ENCODE measurements at places on chromosomes 5 and 9.

DNA sequence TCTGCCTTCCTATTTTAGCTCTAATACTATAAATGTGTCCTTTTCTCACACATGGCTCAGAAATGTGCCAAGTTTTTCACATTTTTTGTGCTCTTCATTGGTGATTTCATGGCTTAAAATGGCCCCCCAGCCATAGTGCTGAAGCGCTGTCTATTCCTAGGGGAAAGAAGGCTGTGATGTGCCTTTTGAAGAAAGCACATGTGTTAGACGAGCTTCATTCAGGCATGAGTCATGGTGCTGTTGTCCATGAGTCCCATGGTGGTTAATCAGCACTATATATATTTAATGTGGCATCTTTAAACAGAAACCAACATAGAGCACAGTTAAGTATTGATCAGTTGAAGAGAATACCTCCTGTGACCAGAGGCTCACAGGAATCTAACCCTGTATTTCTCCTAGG is 55.8 kb downstream of the PDE8B start:
- DNase-seq = no peak

- no peak for DNase-seq
These were observed 289.3 kb downstream of the ARHGEF28 start for GRCh38 chr5:73915345-73915744.

DNA sequence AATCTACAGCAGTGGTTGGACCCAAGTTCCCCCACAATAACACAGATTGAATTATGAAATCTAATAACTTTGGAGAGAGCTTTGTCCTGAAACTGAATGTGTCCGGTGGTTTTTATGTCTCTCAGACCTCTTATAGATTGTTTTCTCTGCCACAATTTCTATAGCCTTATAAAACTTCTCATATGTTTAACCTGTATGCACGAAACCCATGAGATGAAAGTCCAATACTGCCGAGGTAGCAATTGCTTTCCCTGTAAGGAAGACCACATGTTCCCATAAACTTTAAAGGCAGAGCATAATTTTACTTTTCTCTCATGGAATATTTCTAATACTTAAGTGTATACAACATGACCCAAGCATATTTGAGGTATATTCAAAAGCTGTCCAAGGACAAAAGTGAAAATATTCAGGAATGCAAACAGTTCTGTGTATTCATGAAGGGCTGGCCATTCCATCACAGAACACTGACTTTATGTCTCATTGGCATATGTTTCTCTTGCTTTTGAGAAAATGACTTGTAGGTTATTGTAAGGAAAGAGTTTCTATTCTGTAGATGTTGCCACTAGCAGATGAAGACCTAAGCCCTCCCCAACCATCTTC is 94.4 kb upstream of the TLE4 start:
- DNase-seq = no peak

GRCh38 chr9:114432323-114433067 is 44.7 kb upstream of the AKNA start:
- DNase-seq = no peak

GRCh38 chr5:67814569-67815311 is 400.8 kb upstream of the PIK3R1 start:
- no peak for DNase-seq

DNA sequence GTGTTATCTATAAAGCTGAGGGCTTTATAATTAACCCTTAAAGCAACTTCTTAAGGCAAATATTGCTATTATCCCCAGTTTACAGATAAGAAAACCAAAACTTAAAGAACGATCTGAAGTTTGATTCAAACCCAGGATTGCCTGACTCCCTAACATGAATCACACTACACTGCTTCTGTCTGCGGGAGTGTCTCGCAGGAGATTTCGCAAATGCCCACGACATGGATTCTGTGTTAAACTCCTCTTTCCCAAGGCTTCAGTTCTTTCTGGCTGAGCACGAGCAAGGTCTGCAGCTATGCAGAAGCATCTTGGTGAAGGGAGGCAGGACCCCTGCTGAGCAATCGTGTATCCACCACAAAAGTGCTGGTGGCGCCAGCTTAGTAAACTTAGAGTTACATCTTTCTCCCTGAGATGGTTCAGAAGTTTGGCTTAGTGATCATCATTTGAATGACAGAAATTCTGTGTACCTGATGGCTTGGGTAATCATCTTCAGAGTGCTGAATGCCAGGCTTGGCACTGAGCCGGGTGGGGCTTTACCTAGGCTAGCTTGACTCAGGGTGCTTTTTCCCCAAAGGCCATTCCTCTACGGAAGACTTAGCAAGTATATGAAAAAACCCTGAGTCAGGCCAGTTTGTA is 81.4 kb upstream of the PIK3R1 start:
- peak; percentile 17 for DNase-seq

GRCh38 chr9:124879226-124879625 is 17.3 kb downstream of the ARPC5L start:
- no peak for DNase-seq

DNA sequence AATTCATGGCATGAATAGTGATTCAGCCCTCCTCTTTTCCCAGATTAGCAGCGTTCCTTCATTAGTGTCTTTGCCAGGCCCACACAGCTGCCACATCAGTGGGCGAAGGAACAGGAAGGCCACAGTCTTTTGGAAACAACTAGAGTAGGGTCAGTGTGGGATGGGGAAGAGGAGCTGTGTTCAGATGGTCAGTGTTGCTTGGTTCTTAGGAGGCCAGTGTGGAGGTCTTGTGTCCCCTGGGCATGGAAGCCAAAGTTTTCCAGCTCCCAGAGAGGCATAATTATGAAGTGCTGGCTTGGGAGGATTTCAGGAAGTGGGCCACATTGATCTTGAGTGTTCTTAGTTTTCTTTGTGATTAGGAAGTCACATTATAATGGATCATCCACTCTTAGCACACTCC is 269.6 kb downstream of the PSAT1 start:
- DNase-seq = no peak

All from body of pancreas (tissue), 4 donors.